ENCODE measurements at places on chromosomes 2 and 18.

DNA sequence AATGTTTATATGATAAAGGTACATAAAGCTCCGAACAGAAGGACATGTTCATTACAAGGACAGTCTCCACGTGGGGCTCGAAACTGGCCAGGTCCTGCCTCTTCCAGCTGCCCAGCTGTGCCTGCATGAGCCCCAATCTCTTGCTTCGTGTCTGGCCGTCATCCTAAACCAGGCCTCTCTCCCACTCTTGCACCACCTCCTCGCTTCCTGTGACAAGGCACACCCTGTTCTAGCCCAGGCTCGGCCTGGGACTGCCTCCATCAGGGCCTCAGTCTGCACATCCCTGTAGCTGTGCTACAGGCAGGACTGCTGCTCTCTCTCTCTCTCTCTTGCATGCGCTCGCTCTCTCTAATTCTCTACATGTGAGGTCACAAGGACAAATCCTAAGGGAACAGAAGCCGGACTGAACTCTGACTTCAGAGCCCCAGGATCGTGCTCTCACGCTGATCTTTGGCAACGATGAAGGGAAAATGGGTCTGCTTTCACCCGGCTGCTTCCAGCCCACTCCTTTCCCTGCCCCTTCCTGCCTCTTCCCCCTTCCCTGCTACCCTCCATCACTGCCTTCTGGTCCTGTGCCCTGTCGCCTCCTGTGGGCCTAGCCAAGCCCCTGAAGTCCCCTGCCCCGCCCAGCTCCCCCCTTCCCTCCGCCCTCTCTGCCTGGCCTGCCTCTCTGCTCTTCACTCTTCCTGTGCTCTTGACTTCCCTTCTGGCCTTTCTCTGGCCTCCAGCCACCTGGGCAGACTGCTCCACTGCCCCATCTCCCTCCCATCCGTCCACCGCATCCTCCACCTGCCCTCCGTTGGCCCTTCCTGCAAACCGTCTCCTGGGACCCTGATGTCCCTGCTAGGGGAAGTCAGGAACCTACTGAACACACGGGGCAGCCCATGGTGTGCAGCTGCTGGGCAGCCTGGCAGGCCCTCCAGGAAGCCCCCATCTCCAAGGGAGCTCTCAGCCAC is 7.8 kb upstream of the GPR55 start:
- DNase-seq: no peak

DNA sequence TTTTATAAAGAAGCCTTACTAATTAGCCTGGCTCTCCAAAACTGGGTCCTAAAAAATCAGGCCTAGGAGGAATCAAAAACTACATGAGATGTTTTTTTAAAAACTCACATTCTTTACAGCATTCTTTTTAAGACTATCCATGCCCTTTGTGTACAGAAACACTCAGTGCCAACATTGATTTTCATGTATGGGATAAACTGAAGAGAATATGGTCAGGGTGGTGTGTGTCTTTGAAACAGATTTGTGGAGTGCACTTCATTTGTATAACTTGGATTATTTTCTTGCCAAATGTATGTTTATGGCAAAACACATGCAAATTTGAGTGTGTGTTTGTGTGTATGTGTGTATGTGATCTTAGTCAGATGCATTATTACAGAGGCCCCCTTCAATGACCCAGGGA is 283.6 kb upstream of the ATP5MC3 start:
- DNase-seq: no peak

- no peak for DNase-seq
Observed at GRCh38 chr2:152678808-152679207, 38.5 kb downstream of the PRPF40A start.

- DNase-seq: no peak
Observed at GRCh38 chr2:54099829-54100585, 15.4 kb upstream of the ACYP2 start.

DNA sequence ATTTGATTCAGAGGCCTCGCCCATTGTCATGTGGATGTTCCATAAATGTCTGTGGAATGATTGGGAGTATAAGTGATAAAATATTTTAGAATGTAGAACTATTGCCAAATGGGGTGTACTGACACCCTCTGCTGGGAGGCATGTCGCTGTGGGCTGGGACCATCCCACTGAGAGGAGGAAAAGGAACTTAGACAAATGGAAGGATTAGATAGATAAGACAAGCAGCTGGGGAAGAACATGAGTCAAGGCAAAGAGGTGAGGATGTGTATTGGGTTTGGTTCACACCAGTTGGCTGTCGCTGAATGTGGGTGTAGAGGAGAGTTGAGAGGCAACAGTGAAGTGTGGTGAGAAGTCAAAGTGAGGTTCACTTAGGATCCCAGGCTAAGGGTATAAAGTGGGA is 4.0 kb downstream of the C2orf74 start:
- no peak for DNase-seq

GRCh38 chr2:2704428-2705090 is 373.5 kb upstream of the MYT1L start:
- no peak for DNase-seq

- DNase-seq: peak; percentile 36
Observed at GRCh38 chr2:191927991-191928390, 81.1 kb upstream of the CAVIN2 start.

DNA sequence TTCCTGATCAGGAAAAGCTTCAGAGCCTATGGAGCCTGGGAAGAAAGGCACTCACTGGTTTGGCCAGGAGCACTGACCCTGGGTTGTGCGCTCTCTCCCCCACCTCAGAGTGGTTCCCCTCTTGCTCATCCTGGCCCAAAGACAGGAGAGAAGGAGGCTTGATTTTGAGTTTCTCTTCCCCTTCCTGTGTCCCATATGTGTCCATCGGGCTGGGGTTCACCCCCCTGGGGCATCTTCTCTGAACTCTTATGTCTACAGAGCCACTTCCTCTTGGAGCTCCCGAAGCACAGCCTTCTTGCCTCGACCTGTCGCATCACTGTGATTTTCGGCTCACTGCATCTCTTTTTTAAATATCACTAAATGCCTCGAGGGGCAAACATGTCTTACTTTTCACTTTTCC is 692.3 kb downstream of the RNF144A start:
- no peak for DNase-seq

- DNase-seq: no peak
Observed at GRCh38 chr2:108485253-108485652, 36.2 kb downstream of the GCC2 start.

GRCh38 chr2:134197445-134197844 is 56.4 kb upstream of the MGAT5 start:
- DNase-seq: no peak

DNA sequence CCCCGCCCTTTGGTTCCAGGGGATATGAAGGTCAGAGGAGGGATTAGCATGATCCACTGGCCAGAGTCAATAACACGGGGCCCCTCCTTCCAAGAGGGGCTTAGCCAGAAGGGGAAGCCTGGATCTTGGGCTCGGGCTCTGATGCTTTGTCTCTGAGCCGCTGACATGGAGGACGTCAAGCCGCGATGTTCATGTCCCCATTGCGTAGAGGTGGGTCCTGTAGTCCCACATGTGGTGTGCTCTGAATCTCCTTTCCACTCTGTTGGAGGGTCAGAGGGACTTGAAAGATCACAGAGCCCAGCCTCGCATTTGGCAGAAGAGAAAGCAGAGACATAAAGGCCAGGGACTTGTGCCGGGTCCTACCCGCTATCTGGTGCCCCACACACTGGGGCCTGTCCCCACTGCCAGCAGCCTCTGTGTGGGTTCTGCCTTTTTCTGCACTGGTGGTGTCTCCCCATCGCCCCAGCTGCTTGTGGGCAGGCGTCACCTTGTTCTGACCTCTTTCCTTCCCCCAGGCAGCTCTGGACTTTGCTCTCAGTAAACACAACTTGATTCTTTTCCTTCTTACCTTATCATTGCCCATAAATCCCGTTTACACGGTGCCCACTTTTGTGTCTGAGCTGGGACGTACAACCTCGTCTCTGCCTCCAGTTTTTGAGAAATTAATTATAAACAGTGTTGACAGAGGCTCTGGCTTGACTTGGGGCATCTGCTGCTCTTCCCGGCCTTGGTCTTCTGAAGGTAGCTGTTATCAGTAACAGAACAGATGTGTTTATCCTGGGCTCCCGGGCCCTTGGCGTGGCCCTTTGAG is 48.8 kb downstream of the SH3BP4 start:
- peak; percentile 46 for DNase-seq

DNA sequence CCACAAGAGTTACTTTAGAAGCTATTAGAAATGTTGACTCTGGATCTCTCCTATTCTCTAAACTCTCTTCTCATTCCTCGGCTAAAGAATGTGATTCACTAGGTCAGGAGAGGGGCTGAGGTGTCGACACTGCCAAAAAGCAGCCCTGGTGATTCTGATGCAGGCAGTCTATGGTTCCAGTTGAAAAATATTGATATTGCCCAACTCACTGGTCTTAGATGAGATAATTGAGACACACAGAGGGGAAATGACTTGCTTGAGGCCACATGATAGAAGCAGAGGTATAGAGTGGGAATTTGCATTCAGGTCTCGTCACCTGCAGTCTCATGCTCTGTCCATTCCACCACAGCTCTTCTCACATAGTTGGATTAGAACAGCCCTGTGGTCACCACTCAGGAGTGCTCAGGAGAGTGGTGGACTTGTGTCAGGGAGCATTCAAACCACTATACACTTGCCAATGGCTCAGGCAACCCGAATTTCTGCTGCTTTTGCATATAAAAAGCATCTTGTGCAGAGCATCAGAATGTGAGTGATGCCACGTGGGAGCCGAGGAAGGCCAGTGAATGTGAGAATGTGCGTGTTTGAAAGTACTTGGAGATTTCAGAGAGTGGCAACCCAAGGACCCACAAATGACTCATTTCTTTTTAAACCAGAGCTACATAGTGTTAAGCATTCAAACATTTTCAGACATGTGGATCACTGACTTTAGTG is 65.1 kb upstream of the CTLA4 start:
- no peak for DNase-seq

DNA sequence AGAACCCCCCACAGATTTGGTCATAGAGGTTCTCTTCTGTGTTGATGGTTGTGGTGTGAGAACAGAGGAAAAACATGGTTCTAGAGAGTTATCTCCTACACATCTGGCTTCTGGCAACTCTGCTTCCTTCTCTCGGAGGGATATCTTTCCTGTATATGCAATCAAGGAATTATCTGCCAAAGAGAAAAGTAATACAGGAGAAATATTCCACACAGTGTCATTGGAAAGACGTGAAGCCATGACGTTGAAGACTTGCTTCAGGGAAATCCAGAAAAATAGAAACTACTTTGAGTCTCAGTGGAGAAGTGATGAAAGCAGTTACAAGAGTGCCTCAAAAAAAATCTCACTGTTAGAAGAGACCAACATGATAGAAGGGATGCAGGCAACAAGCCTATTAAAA is 78.5 kb downstream of the RAB31 start:
- DNase-seq: no peak

GRCh38 chr2:161955211-161955610 is 118.8 kb downstream of the DPP4 start:
- no peak for DNase-seq

- no peak for DNase-seq
Observed at GRCh38 chr2:28325567-28326468, 66.8 kb upstream of the FOSL2 start.

DNA sequence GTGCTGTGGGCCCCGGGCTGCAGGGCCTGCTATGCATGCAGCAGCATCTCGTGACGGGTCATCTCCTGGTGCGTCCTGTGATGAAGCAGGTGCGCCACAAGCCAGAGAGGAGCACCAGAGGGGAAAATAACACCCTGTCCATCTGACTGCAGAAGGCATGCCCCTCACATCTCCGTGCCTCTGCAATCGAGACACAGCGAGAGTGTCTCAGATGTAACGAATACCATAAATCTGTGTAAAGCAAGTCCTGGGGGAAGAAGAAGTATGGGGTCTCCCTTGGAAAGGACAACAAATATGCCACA is 137.5 kb downstream of the PTGR3 start:
- DNase-seq: no peak

GRCh38 chr2:179140571-179140970 is 90.6 kb upstream of the CCDC141 start:
- no peak for DNase-seq

DNA sequence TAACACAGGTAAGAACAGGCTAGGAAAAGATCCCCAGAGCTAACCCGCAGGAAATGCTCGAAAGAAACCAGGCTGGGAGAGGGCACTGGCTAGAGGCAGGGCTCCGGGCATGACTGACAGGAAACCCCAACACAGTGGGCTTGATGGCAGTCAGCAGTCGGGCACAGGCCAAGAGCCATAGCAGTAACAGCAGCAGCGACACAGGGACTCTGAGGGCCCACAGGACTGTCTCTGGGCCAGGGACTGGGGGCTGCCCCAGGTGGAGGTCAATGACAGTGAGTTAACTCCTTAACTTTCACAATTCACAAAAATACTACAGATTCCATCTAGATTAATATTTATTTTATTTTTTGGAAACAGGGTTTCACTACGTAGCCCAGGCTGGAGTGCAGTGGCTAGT is 37.3 kb upstream of the ASPRV1 start:
- no peak for DNase-seq

DNA sequence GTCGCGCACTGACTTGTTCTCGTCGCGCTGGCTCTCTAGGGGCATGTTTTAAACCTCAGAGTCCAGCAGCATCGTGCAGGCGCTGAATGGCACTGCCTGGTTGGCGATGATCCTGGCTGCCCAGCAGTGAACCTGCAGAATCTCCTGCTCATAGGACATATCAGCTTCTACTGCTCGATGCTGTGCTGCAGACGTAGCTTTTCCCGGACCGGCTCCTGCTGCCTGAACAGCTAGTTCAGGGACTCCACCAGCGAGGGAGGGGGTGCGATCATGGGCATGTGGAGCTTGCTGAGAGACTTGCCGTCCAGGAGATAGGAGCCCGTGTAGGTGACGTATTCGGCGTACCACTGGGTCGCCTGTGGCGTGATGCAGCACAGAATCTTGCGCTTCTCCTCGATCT is 890.0 kb upstream of the LRRTM1 start:
- peak; percentile 76 for DNase-seq

GRCh38 chr2:134366359-134366758 is 112.5 kb downstream of the MGAT5 start:
- DNase-seq: no peak

DNA sequence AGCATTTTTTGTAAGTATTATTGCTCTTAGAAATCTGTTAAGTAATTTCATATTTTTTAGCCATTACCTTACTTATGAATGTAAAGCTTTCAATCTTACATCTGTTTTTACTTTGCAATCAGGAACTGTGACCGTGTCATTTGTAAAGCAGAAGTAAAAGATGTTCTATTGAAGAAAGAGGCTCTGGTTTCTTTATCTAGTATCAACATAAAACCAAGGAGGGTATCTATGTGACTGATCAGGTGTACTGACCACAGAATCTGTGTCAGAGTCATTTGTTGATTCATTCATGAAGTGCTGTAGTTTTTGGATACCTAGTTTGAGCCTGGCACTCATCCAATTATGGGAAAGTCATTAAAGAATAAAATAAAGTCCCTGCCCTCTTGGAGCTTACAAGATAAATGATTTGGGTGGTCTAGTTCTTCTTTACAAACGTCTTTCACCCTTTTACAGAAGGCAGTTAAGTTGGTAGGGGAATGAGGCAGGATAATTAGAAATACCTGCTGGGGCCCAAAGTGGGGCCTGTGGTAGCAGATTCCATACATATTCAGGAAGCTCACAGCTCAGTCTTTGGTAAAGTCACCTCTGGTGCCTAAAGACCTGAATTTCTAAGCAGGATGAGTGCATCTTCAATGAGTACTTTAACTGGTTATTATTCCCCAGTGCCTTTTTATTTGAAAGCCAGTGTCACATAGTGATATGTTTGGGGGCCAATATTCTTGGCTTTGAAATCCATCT is 260.6 kb upstream of the NT5C1B start:
- no peak for DNase-seq

Data from DMS53 (cell line).